ENCODE measurements at places on chromosomes 7 and 10. TPM values are rescaled to one million over a fixed set of nuclear protein-coding genes. Genes with fewer than 3 reads are reported as not detected.

GRCh38 chr10:133339708-133340380 is 3.1 kb upstream of the CALY start:
- no peak for DNase-seq

The TCAF1 gene
- polyA plus RNA-seq = 166 TPM

The IGF2BP3 gene
- polyA plus RNA-seq = 22.1 TPM

GRCh38 chr7:123974326-123974908 is 49.4 kb downstream of the SPAM1 start:
- DNase-seq = no peak

All from muscle of arm (tissue), 14 donors.